SK-N-SH (cell line): ENCODE measurements at places on chromosomes 3 and 15. TPM values are rescaled to one million over a fixed set of nuclear protein-coding genes. Genes with fewer than 3 reads are reported as not detected.

- no peaks in the 10 kb centered on the region for H3K4me1 ChIP-seq
- H3K27ac ChIP-seq, result no peak overlapping the region
- H3K36me3 ChIP-seq, result no peaks in the 10 kb centered on the region
- no peaks in the 10 kb centered on the region for H3K27me3 ChIP-seq
- DNase-seq, result no peak
- no peak overlapping the region for H3K4me3 ChIP-seq
Observed at GRCh38 chr3:105315815-105316214, 50.9 kb upstream of the ALCAM start.

Gene TGM5
- not detected in 2 replicates for polyA plus RNA-seq

- no peak overlapping the region for H3K27ac ChIP-seq
- H3K27me3 ChIP-seq, result no peaks in the 10 kb centered on the region
- DNase-seq, result no peak
- H3K36me3 ChIP-seq, result peaks cover 29% of the 10 kb centered on the region
Observed at GRCh38 chr15:59223736-59224135, 17.1 kb downstream of the LDHAL6B start.

Gene PRICKLE2
- 0.67 and 1.1 TPM in 2 replicates for polyA plus RNA-seq

- DNase-seq, result no peak
- no peak overlapping the region for H3K4me3 ChIP-seq
- no peaks in the 10 kb centered on the region for H3K36me3 ChIP-seq
- no peaks in the 10 kb centered on the region for H3K4me1 ChIP-seq
- no peak overlapping the region for H3K27ac ChIP-seq
Observed at GRCh38 chr3:145815707-145816413, 345.1 kb downstream of the PLOD2 start.

DNA sequence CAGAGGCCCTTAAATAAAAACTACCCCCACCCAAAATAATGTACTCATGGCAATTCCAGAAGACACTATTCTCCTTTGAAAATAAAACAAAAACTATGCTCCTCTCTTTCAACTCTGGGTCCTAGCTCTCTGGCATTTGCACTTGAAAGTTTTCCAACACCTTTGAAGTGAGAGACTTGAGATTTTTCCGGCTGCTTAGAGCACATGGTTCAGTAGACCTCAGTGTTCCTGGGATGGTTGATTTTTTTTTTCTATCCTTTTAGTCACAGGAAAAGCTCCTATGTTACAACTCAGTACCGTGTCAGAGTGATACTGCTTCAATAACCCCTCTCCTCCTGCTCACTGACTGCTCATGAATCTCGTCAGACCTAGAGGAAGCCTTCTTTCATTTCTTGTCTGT lies 118.3 kb upstream of the TUSC7 start:
- DNase-seq, result no peak
- no peaks in the 10 kb centered on the region for H3K36me3 ChIP-seq
- H3K27ac ChIP-seq, result no peak overlapping the region
- no peaks in the 10 kb centered on the region for H3K27me3 ChIP-seq
- H3K4me1 ChIP-seq, result no peaks in the 10 kb centered on the region

DNA sequence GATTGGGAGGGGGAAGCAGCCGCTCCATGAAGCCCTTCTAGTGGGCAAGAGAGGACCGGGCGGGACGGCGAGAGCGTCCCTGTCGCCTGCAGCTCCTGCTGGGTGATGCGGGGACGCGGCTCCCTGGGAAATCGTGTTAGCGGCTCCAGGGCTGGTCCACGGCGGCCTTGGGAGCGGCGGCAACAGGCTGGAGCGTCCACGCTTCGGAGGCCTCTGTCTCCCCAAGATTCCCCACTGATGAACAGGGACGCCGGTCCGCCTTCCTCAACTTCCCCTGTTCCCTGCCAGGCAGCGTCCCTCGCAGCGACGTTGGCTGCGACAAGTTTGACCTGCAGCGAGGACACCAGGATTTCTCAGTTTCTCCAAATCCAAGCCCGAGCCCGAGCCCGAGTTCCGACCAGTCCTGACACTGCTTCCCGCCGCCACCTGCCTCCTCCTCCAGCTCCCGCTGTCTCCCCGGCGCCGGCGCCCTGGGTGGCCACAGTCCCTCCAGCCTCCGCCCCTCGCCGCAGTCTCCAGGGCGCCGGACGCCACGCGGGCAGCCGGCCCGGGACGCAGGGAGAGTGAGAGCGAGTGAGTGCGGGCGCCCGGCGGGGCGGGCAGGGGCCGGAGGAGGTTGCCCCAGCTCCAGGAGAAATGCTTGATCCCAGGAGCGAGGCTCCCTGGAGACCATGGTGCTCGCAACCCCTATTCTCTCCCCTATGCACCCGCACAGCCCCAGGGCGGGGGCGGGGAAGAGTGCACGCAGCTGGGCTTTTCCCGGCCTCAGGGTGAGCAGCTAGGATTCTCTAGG lies 78.1 kb upstream of the RNF7 start:
- H3K27me3 ChIP-seq, result no peaks in the 10 kb centered on the region
- peak overlapping the region; percentile 62 for H3K4me3 ChIP-seq
- no peaks in the 10 kb centered on the region for H3K36me3 ChIP-seq
- no peak overlapping the region for H3K27ac ChIP-seq
- H3K4me1 ChIP-seq, result peaks cover 6% of the 10 kb centered on the region; the same call in 1 of the 2 replicates

Gene CCR2
- polyA plus RNA-seq, result not detected in 2 replicates

- no peak overlapping the region for H3K4me3 ChIP-seq
- no peak overlapping the region for H3K27ac ChIP-seq
- DNase-seq, result no peak
- 0 out of 2 replicates have a peak, but pooled peaks cover 5% of the 10 kb centered on the region for H3K4me1 ChIP-seq
- H3K27me3 ChIP-seq, result no peaks in the 10 kb centered on the region
- H3K36me3 ChIP-seq, result no peaks in the 10 kb centered on the region
Observed at GRCh38 chr15:69757186-69757585, 304.6 kb downstream of the RPLP1 start.

Gene JAGN1
- 40.9 and 41.6 TPM in 2 replicates for polyA plus RNA-seq

Gene SRGAP3
- polyA plus RNA-seq, result 2.8 and 3.0 TPM in 2 replicates

DNA sequence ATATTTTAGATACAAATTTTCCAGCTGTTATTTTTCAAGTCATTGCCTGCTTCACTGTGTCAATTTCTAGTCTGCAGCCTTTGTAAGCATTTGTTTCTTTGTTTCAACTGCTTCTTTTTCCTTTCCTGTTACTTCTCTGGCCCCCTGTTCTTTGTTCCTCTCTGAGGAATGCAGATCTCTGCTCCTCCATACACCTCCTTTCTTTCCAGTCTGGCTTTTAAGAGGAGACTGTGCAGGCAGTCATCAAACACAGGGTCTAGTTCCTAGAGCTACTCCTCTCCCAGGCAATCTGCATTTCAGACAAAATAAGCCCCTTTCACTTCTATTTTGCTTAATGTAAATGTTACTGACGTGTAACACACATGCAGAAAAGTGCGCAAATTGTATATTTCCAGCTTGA lies 502.9 kb downstream of the PDCD6IP start:
- no peak for DNase-seq
- H3K4me1 ChIP-seq, result no peaks in the 10 kb centered on the region; the same call in 1 of the 2 replicates
- no peaks in the 10 kb centered on the region for H3K36me3 ChIP-seq
- H3K27me3 ChIP-seq, result no peaks in the 10 kb centered on the region

DNA sequence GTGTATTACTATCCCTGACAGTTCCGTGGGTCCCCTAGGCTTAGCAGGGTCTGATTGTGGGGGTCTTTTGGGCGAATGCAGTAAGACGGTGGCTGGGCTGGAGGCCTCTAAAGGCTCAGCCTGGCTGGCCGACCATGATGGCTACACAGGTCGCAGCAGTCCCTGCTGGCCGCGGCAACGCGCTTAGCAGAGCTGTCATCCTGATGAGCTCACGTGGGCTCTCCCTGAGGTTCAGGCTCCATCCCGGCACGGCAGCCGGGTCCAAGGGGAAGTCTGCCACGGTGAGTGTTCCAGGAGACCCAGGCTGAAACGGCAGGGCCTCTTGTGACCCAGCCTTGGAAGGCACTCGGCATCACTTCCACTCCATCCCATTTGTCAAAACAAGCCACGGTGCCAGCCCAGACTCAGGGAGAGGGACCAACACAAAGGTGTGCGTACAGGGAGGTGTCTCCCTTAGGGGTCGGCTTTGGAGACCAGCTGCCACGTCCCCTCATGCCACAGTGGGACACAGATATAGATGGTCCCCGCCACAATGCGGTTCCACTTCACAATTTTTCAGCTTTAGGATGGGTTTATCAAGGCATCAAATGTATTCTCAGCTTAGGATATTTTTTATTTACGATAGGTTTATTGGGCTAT lies 101.8 kb downstream of the XXYLT1 start:
- H3K4me3 ChIP-seq, result no peak overlapping the region
- no peak overlapping the region for H3K27ac ChIP-seq
- peaks cover 11% of the 10 kb centered on the region; the same call in 1 of the 2 replicates for H3K4me1 ChIP-seq
- DNase-seq, result no peak
- H3K27me3 ChIP-seq, result no peaks in the 10 kb centered on the region

Gene FBXW12
- 0.07 TPM in 1 of 2 replicates, not detected in the other for polyA plus RNA-seq

- H3K36me3 ChIP-seq, result peaks cover 3% of the 10 kb centered on the region; the same call in 1 of the 2 replicates
- DNase-seq, result peak; percentile 27
- no peaks in the 10 kb centered on the region; the same call in 1 of the 2 replicates for H3K4me1 ChIP-seq
Observed at GRCh38 chr15:77035584-77035983, 35.3 kb downstream of the TSPAN3 start.

GRCh38 chr3:194936659-194937058 lies 251.0 kb downstream of the FAM43A start:
- no peak overlapping the region; the same call in 1 of the 2 replicates for H3K27ac ChIP-seq
- H3K36me3 ChIP-seq, result no peaks in the 10 kb centered on the region
- no peaks in the 10 kb centered on the region for H3K4me1 ChIP-seq

DNA sequence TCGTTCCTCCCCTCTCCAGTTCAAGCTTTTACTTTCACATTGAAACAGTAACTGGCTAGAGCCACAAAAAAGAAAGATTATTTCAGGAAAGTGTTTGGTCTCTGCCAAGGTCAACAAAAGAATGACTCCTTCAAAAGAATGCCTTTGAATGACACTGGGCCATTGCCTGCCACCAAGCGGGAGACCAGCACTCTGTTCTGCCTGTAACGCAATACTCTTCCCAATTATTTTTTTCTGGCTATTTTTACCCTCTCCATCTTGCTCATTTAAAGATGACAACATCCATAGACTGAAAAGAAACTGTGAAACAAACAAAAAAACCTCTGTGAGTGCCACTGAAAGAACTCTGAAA lies 37.3 kb downstream of the EHHADH start:
- no peaks in the 10 kb centered on the region for H3K27me3 ChIP-seq
- H3K4me1 ChIP-seq, result 0 out of 2 replicates have a peak, but pooled peaks cover 7% of the 10 kb centered on the region
- H3K4me3 ChIP-seq, result no peak overlapping the region
- no peak overlapping the region for H3K27ac ChIP-seq
- no peaks in the 10 kb centered on the region for H3K36me3 ChIP-seq
- no peak for DNase-seq

GRCh38 chr3:111595232-111595631 lies at the start of gene ZBED2:
TSS of gene ZBED2 (minus strand) at chr3:111595346. CDS start at chr3:111594201, 1,145 bp downstream.
- no peaks in the 10 kb centered on the region; the same call in 1 of the 2 replicates for H3K4me1 ChIP-seq
- no peak within 1 kb of the TSS for H3K4me3 ChIP-seq
- H3K27me3 ChIP-seq, result no peaks in the 10 kb centered on the region
- H3K27ac ChIP-seq, result peak within 1 kb of the TSS; percentile 68

DNA sequence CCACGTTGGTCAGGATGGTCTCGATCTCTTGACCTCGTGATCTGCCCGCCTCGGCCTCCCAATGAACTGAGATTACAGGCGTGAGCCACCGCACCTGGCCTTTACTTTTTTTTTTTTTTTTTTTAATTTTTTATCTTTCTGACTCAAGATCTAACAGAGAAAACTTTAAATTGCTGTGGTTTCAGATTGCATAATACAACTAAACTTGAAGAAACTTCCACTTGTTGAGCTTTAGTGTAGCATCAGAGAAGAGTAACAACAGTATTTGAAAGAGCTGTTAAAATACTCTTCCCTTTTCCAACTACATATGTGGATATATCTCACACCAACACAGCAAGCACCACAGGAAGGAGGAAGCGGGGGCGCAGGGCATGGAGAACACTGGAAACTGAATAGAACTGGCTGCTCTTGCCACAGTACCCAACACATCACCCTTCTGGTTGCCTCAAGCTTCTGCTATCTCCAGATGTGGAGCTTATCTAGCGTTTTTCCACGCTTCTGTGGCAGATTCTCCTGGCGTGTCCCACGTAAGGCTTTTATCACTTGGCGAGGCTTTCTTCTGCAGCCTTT lies 45.4 kb downstream of the MAP6D1 start:
- no peak overlapping the region for H3K27ac ChIP-seq
- H3K36me3 ChIP-seq, result peaks cover 73% of the 10 kb centered on the region
- no peak overlapping the region for H3K4me3 ChIP-seq
- DNase-seq, result no peak

- H3K27ac ChIP-seq, result no peak overlapping the region
- H3K4me1 ChIP-seq, result peaks cover 11% of the 10 kb centered on the region
- DNase-seq, result peak; percentile 40
- no peaks in the 10 kb centered on the region for H3K36me3 ChIP-seq
- no peak overlapping the region for H3K4me3 ChIP-seq
Observed at GRCh38 chr3:36606871-36607765, 157.2 kb downstream of the DCLK3 start.

Gene OXTR
- polyA plus RNA-seq, result 1.8 and 2.5 TPM in 2 replicates

Gene GOLGA8G
- polyA plus RNA-seq, result not detected in 2 replicates

DNA sequence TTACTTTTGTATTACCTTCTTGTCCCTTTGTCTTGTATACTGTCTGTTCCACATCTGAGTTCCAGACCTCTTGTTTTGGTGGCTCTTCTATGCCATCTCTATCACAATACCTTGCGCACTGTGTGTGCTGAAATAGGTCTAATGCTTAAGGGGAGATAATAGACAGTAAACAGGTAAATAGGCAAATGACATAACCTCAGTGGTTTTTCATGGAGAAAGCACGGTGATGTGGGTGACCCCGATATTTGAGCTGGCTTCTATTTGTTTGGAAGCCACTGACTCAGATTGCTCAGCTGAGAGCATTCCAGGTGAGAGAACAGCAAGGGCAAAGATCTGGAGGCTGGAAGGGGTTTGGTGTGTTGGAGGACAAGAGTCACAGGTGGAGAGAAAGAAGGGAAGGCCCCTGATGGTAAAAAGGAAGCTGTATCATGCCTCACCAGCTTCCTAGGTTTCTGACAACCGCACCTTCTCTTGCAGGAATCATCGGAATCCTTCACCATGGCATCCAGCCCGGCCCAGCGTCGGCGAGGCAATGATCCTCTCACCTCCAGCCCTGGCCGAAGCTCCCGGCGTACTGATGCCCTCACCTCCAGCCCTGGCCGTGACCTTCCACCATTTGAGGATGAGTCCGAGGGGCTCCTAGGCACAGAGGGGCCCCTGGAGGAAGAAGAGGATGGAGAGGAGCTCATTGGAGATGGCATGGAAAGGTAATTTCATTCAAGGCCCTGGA lies 795 bp downstream of the MCM2 start:
- peak overlapping the region; percentile 64 for H3K27ac ChIP-seq
- H3K4me3 ChIP-seq, result peak overlapping the region; percentile 69
- no peaks in the 10 kb centered on the region for H3K27me3 ChIP-seq
- peaks cover 19% of the 10 kb centered on the region for H3K4me1 ChIP-seq
- H3K36me3 ChIP-seq, result peaks cover 4% of the 10 kb centered on the region; the same call in 1 of the 2 replicates
- no peak for DNase-seq

DNA sequence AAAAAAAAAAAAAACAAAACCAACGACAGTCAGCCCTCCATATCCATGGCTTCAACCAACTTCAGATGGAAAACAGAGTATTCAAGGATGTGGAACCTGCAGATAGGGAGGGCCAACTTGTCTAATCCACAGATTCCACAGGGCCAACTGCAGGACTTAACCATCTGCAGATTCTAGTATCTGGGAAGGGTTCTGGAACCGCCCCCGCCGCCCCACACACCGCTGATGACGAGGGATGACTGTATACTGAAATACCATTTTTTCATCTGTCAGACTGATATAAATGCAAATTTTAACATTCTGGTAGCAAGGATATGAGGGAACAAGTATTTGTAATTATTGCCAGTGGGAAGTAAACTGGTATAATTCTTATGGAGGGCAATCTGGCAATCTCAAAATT lies 29.5 kb downstream of the ADPGK start:
- H3K27ac ChIP-seq, result no peak overlapping the region
- no peak overlapping the region for H3K4me3 ChIP-seq
- H3K27me3 ChIP-seq, result no peaks in the 10 kb centered on the region
- H3K4me1 ChIP-seq, result no peaks in the 10 kb centered on the region; the same call in 1 of the 2 replicates
- DNase-seq, result no peak
- peaks cover 60% of the 10 kb centered on the region for H3K36me3 ChIP-seq
